ENCODE measurements at places on chromosomes 13 and 19.

DNA sequence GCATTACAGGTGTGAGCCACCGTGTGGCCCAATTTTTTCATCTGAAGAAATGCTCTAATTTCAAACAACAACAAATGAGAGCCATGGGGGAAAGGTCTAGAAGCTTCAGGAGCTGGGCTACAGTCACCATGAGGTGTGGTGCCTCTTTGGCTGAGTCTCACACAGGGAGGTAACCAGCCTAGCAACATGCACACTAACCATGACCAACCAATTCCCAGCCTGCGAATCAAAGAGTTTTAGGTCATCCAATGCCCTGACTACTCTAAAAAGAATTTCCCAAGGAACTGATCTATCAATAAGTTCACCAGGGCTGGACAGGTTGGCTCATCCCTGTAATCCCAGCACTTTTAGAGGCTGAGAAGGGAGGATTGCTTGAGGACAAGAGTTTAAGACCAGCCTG, 29.9 kb downstream of the PBX4 start:
- no peak for DNase-seq

DNA sequence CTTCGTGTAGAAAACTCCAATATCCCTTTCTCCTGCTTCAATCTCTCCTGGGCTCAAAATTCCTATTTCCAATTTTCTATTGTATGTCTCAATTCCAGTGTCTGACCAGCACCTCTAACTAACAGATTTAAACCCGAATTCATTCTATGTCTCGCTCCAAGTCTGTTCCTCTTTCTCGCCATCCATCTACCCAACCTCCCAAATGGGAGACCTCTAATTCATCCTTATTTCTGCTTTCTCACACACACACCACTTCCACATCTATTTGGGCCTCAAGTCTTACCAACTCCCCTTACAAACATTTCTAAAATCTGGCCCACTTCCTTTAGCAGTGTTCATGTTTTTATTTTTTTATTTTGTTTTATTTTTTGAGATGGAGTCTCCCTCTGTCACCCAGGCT, 53.3 kb downstream of the MBD3L2B start:
- no peak for DNase-seq

- DNase-seq: peak; percentile 54
These were observed 2.5 kb downstream of the LCP1 start for GRCh38 chr13:46179491-46179908.

- DNase-seq: no peak
These were observed 244.6 kb upstream of the SPRY2 start for GRCh38 chr13:80585531-80585930.

DNA sequence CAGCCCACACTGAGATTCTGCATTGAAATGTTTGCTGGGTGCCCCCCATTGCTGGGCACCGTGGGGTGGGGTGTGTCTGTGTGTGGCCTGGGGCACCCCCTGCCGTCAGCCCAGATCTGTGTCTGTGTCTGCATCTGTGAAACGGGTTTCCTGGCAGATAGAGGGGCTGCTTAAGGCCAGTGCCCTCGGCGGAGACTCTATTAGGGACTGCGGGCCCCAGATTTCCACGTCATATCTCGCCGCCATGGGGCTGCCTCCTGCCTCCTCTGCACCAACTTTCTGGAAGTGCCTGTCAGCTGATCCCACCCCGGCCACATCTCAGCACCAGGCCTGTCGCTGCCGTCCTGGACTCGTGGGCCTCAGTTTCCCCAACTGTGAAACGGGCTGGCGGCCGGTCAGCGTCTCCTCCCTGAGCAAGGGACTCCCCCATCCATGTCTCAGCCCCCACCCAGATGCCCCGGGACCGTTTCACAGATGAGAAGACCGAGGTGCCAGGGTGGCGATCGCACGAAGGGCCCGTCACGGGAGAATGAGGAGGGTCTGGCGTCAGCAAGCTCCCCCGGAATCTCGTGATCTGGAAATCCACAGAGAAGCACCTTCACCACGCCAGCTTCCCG, 21.4 kb downstream of the ARID3A start:
- no peak for DNase-seq

DNA sequence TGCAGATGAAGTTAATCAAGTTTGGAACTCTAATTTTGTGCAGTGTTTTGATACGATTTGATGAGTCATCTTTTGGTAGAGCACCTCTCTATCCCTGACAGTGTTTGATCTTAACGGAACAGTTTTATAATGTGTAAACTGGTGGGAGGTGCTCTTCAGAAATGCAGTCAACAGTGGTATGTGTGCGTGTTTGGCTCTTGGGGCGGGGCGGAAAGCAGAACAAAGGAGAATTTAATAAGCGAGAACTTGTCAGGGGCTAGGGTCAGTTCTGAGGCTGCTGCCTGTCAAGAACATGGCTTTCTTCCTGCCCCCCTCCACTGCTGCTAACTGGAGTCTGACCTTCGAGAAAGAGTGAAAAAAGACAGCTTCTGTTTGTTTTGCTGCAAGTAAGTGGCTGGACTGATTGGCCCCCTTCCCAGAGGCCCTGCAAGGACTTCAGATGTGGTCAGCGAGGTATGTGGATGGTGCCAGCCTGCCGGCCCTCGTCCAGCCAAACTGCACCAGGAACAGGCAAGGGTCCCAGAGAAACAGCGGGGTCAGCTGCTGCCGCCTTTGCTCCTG, 40.8 kb downstream of the BBC3 start:
- peak; percentile 51 for DNase-seq

GRCh38 chr19:50430888-50431342, 1.8 kb upstream of the MYBPC2 start:
- no peak for DNase-seq

DNA sequence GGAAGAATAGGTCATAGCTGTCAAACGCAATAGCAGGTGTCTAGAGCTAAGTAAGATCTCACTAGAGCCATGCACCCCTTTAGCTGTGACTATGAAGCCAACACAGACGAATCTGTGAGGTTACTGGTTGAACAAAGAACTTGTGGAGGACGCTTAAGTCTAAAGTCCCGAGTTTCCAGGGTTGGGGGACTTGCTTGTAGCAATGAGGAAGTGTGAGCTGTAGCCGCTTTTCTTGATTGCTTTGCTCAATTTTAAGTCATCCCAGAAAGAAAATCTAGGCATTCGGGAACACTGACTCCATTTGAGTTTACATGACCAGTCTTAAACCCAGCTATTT, 1.6 kb downstream of the GPC5 start:
- no peak for DNase-seq

- DNase-seq: no peak
These were observed 47.1 kb upstream of the MRI1 start for GRCh38 chr19:13717194-13717643.

- DNase-seq: no peak
These were observed 744 bp downstream of the ZNF805 start for GRCh38 chr19:57241176-57241575.

- peak; percentile 46 for DNase-seq
These were observed 65.4 kb downstream of the RUBCNL start for GRCh38 chr13:46321494-46322225.

DNA sequence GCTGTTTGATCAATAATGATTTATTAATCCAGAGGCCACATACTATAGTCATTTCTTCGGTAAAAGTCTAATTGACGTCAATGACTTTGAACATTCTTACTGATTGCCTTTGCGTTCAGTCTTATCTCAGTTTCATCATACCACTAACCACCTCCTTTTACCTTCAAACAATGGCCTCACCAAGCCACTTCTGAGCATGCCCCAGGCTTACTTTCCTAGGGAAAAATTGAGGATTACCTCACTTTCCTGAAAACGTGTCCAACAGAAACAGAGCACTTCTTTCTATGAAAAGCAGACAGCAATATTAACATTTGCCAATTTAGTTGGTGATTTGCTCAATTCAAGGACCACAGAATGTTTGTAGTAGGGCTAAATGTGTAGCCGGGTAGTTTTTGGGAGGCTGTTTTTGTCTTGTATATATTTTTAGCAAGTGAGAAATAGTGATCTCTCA, 157.6 kb downstream of the KLF5 start:
- no peak for DNase-seq

- no peak for DNase-seq
These were observed 42.5 kb downstream of the SPRYD7 start for GRCh38 chr13:49893591-49893990.

GRCh38 chr19:9934132-9934950, 2.0 kb downstream of the OLFM2 start:
- peak; percentile 81 for DNase-seq

- no peak for DNase-seq
These were observed 938.9 kb upstream of the PRR20A start for GRCh38 chr13:56201834-56202233.

DNA sequence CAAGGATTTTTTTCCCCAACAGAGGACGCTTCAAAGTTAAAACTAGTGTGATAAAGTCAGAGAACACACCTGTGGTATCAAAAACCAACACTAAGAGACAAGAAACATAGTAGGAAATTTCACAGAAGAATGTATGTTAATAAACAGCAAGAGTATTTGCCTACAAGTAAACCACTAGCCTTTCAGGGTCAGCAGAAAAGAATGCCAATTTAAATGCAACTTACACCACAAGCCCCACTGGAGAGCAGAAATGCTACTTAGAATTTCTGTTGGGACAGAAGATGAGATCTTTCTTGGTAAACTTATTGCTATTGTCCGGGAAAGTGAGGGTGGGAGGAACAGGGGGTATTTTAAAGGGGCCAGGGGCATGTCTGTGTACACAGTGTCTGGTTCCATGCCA, 68.6 kb downstream of the STK24 start:
- DNase-seq: no peak

DNA sequence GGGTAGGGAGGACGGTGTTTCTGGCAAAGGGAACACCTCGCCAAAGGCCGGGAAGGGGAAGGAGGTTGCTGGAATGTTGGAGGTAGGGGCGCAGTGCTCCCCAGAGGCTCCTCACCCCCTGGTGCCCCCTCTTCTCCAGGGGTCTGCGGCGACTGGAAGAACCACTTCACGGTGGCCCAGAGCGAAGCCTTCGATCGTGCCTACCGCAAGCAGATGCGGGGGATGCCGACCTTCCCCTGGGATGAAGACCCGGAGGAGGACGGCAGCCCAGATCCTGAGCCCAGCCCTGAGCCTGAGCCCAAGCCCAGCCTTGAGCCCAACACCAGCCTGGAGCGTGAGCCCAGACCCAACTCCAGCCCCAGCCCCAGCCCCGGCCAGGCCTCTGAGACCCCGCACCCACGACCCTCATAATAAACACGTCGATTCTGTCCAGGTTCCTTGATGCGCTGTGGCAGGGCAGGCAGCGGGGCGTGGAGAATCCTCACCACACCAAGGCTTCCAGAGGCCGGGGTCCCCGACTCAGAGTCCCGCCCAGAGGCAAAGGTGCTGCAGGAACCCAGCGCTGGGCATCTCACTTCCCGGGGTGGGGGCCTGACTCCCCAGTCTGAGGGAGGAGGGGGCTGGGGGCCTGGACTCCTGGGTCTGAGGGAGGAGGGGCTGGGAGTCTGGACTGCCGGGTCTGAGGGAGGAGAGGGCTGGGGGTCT, 7.4 kb upstream of the SPACA4 start:
- no peak for DNase-seq
